ENCODE measurements at places on chromosomes 4 and X. TPM values are rescaled to one million over a fixed set of nuclear protein-coding genes. Genes with fewer than 3 reads are reported as not detected.
A peak's percentile ranks its signal among the peaks of the same experiment; 100 is the strongest.

DNA sequence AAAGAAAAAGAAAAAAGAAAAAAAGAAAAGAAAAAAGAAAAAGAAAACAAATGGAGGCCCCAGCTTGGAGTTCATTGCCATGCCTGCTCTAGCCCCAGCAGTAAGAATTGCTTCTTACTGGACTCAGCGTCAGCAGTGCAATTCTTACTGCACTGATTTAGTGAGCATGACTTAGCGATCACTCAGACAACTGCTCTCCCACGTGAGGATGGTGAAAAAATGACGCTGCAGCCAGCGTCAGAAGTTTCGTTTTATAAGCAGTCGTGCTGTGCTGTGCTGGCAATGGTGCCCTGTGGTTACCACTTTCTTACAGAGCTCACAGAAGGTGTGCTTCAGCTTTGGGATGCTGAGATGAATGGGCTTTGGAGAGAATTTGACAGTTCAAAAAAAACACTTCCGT, 68.3 kb upstream of the DDX3X start:
- DNase-seq = peak; percentile 55

DNA sequence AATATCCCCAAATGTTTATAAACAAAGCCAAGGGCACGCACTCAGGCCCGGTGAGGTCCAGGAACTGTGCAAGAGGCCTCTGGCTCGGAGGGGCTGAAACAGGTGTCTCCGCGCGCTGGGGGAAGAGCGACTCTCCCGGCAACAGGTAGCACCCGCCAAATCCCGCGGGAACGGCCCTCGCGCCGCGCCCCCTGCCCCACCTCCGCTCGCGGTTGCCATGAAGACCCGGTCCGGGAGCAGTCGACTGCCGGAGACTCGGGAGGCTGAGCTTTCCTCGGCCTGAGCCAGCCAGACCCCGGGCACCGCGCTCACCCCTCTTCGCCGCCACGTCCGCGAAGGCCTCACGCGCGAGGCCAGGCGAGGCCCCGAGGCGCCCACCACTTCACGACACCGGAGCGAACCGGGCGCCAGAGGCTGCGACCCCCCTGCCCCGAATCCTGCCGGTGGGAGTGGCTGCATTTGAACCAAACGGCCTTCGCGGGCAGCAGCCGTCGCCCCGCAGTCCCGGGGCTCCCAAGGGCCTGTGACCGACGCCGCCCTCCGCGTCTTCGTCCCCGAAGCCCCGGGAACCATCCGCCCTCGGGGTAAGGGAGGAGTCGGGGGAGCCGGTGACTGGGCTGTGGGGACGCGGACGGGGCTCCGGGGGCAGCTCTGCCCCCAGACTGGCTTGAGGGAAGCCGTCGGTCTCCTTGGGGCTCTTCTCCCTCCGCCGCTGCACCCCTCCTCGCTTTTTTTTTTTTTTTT, at the start of gene NSUN7:
Gene NSUN7, plus strand, starts transcription at position 239 of the 744 bp plus-strand sequence. CDS start 739 bp downstream, outside the sequence.
- peak; percentile 21 for DNase-seq

- DNase-seq = peak; percentile 71
Measured at GRCh38 chrX:106177106-106177981, 9.2 kb downstream of the PWWP3B start.

DNA sequence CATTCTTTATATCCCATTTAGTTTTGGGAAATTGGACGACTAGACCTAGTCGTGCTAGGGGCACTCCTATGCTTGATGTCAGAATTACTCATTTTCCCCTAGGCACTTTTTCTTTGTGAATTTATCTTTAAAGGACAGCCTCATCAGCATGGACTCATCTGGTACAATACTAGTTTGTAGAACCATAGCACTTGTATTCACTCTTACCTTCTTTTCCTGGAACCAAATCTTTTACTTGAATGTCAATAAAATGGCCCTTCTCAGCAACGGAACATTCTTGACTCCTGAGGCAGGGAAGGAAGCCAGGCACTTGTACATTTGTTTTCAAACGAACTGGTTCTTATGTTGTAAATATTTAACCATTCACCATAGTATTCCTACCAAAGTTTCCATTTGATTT, 187.1 kb downstream of the SHROOM3 start:
- DNase-seq = no peak

The MTM1 gene
- total RNA-seq = 18.0 TPM
